Naive thymus-derived CD4-positive, alpha-beta T cell (primary cell): ENCODE measurements at places on chromosomes 16 and 17. TPM values are rescaled to one million over a fixed set of nuclear protein-coding genes. Genes with fewer than 3 reads are reported as not detected.

- DNase-seq = no peak
Measured at GRCh38 chr17:13003454-13003851, 14.4 kb downstream of the ELAC2 start.

- no peak for DNase-seq
Measured at GRCh38 chr16:86774931-86775330, 196.6 kb downstream of the FOXL1 start.

DNA sequence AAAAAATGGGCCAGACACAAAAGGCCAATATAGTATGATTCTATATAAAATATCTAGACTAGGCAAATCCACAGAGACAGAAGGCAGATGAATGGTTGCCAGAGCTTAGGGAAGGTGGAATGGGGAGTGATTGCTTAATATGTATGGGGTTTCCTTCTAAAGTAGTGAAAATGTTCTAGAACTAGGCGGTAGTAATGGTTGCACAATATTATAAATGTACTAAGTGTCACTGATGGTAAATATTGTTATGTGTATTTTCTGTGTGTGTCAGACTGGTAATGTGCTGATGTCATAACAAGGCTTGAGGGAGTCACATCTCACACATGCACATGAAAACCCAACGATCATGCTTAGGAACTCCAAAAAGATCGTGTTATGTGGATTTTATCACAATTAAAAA is 106.9 kb upstream of the SIAH1 start:
- DNase-seq = no peak

DNA sequence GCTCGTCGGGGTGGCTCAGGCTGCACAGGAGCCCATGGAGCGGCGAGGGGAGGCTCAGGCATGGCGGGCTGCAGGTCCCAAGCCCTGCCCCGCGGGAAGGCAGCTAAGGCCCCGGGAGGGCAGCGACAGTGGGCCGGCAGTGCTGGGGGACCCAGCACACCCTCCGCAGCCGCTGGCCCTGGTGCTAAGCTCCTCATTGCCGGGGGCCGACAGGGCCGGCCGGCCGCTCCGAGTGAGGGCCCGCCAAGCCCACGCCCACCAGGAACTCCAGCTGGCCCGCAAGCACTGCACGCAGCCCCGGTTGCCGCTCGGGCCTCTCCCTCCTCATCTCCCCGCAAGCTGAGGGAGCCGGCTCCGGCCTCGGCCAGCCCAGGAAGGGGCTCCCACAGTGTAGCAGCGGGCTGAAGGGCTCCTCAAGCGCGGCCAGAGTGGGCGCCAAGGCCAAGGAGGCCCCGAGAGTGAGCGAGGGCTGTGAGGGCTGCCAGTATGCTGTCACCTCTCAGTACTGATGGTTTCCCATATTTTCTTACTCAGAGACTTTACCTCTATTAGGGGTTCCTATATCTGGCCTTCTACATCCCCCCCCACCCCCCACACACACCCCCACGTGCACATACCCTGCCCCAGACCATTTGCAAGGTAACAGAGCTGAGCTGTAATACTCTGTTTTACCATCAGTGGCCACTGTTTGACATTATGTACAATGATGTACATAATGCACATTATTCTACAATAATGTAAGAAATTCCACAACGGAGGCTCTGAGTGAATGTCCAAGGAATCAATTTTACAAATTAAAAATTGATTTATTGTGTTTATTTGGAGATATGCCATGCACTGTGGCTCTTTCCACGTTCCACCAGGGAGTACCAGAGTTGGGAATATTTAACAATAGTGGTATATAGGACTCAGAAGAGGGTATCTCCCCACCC is 3.7 kb upstream of the VAT1L start:
- DNase-seq = no peak

- DNase-seq = no peak
Measured at GRCh38 chr17:81885869-81886548, 5.4 kb downstream of the ALYREF start.

GRCh38 chr17:8015957-8016631 is 13.7 kb downstream of the GUCY2D start:
- no peak for DNase-seq

DNA sequence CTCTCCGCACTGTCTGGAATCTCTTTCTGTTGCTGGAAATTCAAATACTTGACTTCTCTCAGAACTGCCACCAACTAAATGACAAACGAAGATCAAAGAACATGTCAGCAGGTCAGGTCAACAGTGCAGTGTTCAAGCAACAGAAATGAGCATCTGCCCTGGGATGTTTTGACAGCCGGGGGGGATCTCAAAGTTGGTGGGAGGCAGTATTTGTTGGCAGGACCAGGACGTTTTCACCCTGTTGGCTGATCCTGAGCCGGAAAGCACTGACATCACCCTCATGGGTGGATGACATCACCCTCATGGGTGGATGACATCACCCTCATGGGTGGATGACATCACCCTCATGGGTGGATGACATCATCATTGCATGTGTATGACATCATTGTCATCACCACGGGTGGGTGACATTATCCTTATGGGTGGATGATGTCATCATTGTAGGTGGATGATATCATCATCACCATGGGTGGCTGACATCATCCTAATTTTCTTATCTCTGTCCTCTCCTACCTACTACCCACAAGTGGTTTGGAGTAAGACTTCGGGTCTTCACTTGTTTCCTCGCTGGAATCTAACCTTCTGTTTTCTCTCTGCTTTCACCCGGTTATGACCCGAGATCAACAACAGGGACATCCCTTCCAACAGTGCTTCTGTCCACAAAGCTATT is 18.9 kb downstream of the DNAH17 start:
- DNase-seq = no peak

GRCh38 chr17:44533533-44534246 is 23.6 kb upstream of the FZD2 start:
- peak; percentile 86 for DNase-seq

GRCh38 chr17:58488428-58488890 is 251 bp upstream of the HSF5 start:
- no peak for DNase-seq

DNA sequence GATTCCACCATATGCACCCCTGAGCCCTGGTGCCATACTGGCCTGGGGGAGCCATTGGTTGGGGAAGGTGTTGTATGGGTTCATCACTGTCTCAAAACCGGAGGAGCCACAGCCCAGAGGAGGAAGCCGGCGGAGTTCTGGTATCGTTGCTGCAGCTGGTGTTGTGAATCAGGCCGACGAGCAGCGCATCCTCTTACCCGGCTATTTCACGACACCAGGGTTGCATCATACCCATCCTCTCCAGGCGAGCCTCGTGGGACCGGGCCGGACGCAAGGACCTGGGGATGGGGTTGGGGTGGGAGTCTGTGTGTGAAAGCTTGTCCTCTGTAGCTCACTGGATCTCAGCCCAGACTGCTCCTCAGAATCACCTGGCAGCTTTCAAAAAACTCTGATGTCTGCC is 6.6 kb upstream of the SLC12A3 start:
- no peak for DNase-seq

DNA sequence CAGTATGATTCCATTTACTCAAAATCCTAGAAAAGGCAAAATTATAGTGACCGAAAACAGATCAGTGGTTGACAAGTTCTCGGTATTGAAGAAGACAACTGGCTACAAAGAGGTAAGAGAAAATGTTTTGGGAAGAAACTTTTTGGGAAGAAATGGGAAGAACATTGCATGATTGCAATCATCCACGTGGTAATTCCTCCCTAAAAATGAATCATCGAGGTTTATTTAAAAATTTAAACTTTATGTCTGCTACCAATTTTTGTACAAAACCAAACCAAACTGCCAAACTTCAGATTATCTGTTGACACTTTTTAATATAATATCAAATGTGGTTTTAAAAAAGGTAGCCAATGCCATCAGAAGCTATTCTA is 8.1 kb downstream of the SMURF2 start:
- DNase-seq = no peak

DNA sequence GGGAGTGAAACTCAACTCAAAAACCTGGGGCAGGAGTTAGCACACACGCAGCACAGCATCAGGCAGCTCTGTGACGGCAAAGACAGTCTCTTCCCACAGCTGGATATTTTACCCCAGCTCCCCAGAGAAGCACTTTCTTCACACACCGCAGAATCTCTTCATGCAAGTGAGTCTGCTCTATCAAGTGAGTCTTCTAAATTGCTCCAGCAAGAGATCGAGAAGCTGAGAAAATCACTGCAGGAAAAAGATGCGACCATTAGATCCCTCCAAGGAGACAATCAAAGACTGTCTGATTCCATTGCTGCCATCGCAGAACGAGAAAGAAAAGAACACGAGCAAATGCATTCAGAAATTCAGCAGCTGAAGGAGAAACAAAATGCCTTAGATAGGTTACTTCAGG is 16.9 kb upstream of the LCMT1 start:
- no peak for DNase-seq

DNA sequence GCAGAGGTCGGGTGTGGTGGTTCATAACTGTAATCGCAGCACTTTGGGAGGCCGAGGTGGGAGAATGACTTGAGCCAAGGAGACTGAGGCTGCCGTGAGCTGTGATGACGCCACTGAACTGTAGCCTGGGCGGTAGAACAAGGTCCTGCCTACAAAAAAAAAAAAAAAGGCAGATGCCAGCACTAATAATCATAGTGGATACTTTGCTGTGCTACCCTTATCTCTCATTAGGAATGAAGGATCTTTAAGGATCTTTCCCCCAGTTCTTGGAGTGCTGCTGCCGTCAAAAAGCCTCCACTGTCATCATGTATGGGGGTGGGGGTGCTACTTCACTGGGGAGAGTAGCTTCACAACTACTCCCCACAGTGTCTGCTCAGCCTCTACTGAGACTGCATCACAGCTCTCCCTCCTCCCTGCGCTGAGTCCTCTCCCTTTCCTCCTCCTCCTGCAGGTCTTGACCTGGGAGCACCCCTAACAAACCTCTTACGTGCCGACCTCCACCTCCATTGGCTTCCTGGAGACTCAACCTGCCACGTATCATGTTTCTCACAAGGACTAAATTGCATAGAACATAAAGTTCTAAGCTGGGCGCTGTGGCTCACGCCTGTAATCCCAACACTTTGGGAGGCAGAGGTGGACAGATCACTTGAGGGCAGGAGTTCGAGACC is 24.4 kb upstream of the ST6GALNAC1 start:
- no peak for DNase-seq

DNA sequence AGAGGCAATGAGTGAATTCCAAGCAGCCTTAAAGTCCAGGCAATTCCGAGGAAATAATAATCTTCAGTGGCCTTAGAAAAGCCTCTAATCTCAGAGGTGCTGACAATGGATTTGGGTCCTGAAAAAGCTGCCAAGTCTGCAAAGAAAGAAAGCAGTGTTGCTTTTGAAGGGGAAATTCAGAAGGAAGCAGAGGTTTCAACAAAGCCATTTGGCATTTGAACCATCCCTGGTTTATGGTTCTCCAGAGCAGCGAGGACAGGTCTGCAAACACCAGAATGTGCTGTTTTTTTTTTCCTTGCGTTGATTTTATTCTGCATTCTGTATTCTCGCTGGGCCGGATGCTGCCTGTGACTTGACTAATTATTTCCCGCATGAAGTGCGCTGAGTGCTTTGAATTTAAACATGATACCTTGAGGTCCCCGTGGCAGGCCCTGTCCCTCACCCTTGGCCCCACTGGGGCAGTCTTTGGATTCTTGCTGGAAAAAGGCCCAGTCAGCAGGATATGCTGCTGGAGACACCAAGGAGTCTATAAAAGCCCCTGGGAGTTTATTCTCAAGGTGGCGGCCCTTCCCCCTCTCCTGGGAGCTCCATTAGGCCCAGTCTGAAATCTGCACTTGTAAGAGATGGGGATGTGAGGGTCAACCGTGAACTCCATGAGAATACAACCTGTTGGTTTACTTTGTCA is 338.3 kb downstream of the HAPSTR1 start:
- DNase-seq = no peak

GRCh38 chr17:77772899-77773358 is 185.6 kb upstream of the TNRC6C start:
- DNase-seq = no peak

- peak; percentile 29 for DNase-seq
Measured at GRCh38 chr17:75047398-75048098, 523 bp downstream of the KCTD2 start.

DNA sequence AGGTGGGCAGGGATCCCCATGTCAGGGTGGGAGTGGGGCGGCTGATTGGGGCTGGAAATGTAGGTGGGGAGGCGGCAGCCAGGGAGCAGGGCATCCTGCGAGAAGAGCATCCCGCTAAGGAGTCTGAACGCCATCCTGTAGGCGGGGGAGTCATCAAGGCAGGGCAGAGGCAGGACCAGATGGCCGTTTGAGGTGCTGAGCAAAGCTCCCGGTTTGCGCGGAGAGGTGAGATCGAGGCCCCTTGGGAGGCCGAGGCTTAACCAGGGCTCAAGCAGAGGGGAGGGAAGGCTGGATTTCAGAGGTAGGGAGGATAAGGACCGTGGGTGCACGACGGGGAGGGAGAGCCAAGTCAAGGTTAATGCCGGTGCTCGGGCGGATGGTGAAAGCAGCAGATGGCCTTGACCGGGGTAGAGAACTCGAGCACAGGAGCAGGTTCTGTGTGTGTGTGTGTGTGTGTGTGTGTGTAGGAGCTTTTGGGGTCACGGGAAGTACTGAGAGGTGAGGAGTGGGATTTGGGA is 472 bp upstream of the NME2 start:
- DNase-seq = no peak

GRCh38 chr16:67199808-67200198 is 872 bp downstream of the ELMO3 start:
- DNase-seq = no peak

DNA sequence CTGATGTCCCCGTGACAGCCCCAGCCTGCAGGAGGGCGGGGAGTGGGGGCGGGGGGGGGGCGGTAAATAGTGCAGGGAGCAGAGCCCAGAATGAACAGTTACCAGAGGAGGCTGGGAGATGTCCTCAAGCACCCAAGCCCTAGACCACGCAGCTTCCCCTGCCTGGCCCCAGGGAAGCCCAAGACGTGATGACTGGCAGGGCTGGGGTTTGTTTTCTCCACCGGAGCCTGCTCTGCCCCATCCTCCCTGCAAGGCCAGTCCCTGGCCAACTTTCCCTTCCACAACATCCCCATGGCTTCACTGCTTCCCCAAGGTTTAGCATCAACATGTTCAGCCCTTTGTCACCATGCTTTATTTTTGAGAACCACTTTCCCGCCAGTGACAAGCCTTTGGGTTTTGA is 1.4 kb upstream of the BEAN1 start:
- DNase-seq = no peak

- DNase-seq = no peak
Measured at GRCh38 chr17:61323909-61324868, 75.5 kb upstream of the TBX2 start.

GRCh38 chr17:51673070-51673469 is 412.7 kb downstream of the UTP18 start:
- no peak for DNase-seq

Gene FBXO39
- 0.38 TPM for polyA plus RNA-seq

Gene TM4SF5
- polyA plus RNA-seq = not detected

Gene MFAP4
- polyA plus RNA-seq = not detected

Gene MYH13
- polyA plus RNA-seq = not detected

Gene SMPD3
- polyA plus RNA-seq = 0.32 TPM

Gene AGRP
- polyA plus RNA-seq = not detected
